ENCODE measurements at places on chromosomes 5 and 9. TPM values are rescaled to one million over a fixed set of nuclear protein-coding genes. Genes with fewer than 3 reads are reported as not detected.

IFNE gene
- polyA plus RNA-seq = 0.60 TPM

DNA sequence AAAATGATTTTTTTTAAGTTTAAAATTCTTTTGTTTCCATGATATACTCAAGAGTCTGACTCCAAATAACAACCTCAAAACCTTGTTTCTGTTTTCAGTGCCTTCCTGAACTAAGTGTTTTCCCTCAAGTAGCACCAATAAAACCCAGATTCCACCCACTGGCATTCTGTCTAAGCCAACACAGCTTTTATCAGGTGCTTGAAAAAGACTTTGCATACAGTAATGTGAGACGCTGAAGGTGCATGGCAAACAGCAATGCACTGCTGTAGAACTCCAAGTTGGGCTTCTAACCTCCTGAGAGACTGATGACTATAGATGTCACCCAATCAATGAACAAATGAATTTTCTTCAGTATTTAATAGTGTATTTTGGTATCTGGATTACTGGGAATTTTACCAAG lies 95.7 kb downstream of the NFIB start:
- DNase-seq = no peak

DNA sequence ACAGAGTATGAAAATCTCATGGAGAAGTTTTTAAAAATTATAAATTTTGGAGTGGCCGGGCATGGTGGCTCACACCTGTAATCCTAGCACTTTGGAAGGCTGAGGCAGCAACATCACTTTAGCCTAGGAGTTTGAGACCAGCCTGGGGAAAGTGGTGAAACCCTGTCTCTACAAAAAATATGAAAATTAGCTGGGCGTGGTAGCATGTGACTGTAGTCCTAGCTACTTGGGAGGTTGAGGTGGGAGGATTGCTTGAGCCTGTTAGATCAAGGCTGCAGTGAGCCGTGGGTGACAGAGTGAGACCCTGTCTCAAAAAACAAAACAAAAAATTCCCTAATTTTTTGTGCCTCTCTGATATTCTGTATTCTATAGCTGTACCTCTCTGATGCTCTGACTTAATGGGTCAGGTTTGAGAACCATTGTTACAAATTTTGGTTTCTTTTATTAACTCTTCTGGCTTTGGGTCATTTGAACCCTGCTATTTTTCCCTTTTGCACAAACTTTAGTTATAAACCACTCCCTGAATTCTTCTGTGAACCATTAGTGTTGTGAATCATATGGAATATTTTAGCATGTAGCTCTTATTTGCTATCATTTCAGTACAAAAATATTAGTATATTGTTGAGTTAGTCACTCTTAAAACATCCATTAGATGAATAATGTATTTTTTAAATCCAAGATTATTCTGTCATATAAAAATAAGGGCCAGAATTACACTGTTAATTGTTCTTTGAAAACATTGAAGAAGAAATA lies 51.0 kb downstream of the FER start:
- peak; percentile 45 for DNase-seq

DNA sequence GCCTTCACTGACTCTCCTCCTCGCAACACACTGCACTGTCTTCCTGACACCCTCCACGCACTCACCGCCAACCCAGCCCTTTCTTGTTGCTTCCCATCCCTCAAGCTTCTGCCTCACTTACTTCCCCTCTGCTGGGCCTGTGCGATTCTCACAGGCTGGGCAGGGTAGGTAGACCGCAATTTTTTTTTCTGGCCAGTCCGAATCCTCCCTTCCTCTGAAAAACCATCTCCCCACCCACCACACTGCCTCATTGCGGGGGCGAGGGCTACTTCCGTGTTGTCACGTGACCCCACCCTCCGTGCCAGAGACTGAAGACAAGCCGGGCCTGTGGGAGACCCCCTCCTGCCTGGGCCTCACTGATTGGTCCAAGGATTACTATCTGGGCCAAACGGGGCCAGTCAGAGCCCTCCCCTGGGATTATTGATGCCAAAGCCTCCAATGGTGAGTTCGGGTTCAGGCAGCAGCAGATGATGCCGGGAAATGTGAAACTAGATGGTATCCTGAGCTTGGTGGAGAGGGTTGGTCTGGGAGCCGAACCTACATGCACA lies 73.1 kb downstream of the STK10 start:
- DNase-seq = no peak

DNA sequence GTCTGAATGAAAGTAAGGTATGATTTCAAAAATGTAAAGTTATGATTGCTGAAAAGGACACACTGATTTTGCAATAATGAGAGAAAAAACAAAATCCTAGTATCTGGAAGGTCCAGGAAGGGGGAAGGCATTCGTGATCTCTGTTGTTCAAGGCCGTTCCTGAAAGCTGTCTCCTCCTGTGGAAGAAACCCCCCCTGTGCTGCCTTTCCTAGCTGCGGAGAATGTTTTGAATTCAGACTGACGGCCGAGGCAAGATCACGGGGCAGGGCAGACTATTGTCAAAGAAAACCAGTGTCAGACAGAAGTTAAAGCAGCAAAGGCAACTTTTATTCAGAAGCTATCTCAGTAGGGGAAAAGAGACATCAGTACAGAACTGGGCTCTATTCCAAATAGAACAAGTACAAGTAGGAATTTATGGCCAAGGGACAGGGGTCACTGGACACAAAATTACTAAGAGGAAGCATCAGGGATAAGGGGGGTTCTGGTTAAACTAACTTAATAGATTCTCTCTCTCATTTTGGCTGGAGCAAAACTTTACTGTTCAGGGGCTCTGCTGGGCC lies 61.9 kb upstream of the IGFBPL1 start:
- DNase-seq = no peak

LRRC19 gene
- polyA plus RNA-seq = not detected

GRCh38 chr5:139565411-139566305 lies 4.5 kb downstream of the UBE2D2 start:
- DNase-seq = no peak

CAMK4 gene
- polyA plus RNA-seq = 0.41 TPM

ELAVL2 gene
- polyA plus RNA-seq = 2.5 TPM

GRCh38 chr5:149044453-149045088 lies 18.3 kb downstream of the SH3TC2 start:
- no peak for DNase-seq

GRCh38 chr9:90419221-90419851 lies 223.3 kb downstream of the DIRAS2 start:
- DNase-seq = no peak

DNA sequence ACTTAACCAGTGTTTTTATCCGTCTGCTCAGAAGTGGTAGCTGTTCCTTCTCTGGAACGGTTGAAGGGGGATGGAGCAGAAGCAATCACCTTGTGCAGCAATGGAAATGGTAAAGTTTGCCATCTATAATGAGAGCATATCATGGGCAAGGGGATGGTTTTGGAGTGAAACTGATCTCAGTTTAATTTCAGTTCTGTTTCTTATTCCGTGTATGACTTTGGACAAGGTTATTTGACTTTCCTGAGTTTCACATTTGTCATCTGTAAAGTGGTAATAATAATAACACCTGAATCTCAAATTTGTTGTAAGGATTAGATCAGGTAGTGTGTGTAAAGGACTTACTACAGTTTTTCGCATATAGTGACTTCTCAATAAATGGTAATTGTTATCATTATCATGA lies 106.1 kb downstream of the PCSK1 start:
- no peak for DNase-seq

DNA sequence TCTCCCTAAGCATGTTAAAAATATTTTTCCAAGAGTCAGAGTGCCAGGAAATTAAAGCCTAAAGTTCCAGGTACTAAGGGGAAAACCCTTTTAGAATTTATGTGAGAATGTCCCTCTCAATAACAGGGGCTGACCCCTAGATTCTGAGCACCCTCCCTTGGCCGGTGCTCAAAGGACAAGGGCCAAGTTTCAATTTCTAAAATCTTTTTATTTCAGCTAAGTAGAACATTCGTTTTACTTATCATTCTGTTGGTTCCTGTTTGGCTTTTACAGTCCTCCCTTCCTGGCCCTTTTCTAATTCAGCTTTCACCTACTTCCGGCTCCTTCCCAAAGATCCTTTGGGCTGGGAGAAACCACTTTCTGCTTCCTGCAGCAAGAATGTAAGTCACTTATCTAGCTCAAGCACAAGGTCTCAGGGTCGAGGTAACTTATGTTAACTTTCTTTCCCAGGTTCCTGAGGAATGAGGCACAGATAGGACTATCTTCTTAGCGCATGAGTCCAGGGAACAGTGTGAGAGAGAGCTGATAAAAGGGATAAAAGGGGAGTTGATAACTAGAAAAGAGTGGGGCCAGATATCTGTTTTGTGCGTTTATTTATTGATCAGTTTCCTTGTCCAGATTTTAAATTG lies 34.6 kb upstream of the F2RL2 start:
- no peak for DNase-seq

GRCh38 chr9:87713278-87713987 lies 12.5 kb upstream of the CTSL start:
- DNase-seq = peak; percentile 81

- no peak for DNase-seq
Observed at GRCh38 chr5:143613329-143613728, 198.6 kb upstream of the HMHB1 start.

- DNase-seq = no peak
Observed at GRCh38 chr9:119967867-119968535, 598.8 kb upstream of the BRINP1 start.

SPINK7 gene
- polyA plus RNA-seq = not detected

DNA sequence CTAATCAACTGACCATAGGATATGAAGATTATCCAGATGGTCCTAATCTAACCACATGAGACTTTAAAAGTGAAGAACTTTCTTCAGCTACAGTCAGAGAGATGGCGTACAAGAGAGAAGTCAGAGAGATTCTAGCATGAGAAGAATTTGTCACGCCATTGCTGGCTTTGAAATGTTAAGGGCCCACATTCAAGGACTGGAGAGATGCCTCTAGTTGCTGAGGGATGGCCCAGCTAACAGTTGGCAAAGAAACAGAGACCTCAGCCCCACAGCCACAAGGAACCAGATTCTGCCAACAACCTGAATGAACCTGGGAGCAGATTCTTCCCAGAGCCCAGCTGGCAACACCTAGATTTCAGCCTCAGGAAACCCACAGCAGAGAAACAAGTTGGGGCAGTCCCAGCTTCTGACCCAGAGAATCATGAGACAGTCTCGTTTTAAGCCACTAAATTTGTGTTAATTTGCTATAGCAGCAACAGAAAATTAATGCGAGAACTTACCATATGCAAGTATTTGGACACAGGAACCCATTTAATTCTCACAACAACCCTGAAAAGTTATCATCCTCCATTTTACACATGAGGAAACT lies 132.0 kb downstream of the MLLT3 start:
- peak; percentile 51 for DNase-seq

- no peak for DNase-seq
Observed at GRCh38 chr9:81665322-81665871, 23.9 kb downstream of the TLE1 start.

PKD2L2 gene
- polyA plus RNA-seq = not detected

- DNase-seq = no peak
Observed at GRCh38 chr5:55604611-55605067, 69.9 kb upstream of the PLPP1 start.

BRINP1 gene
- 0.03 TPM for polyA plus RNA-seq

- peak; percentile 45 for DNase-seq
Observed at GRCh38 chr9:89597711-89598362, 7.0 kb upstream of the GADD45G start.

GARIN3 gene
- polyA plus RNA-seq = not detected

ADAMTS12 gene
- 0.06 TPM for polyA plus RNA-seq

DNA sequence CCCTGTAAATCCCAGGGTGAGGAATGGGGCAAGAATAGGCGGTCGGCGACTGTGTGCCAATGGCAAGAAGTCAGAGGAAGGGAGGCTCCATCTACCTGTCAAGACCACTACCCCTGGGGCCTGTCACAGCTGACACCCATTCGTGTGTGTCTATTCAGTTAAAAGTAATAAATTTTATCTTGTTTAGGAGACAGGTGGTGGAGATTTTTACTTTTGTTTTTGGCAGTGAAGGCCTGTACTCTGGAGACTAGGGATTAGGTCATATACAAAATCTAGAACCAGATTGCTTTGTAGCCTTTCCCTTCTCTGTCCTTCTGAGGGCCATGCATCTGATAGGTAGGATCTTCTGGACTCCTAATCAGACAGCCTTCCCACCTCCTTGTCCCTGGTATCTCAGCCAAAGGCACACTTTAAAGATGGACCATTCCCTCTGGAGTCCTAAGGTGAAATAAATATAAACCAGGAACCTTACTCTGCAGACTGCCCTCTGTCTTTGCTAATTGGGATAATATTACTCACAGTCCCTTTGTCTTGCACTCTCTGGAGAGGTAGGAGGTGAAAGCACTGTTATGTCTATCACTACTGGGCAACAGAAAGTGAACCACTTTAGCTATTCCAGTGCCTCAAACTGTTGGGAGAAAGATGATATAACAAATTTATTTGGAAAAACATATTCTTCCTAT lies 213.2 kb upstream of the ACTBL2 start:
- no peak for DNase-seq

DNA sequence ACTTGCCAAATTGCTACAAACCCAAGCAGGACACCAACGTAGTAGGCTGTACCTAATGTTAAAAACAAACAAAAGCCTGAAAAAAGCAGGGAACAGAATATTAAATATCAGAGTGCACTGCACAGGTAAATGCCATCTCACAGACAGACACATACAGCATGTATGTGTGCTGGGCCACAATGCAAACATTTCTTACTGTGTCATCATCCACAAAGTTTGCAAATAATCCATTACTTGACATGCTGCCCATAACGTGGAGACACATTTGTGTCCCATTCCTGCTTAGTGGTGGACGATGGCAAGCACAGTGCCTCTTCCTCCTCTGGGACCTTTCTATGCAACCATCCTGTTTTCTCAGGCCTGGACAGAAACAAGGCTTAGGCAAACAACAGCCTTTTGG lies 44.7 kb downstream of the GOLM1 start:
- no peak for DNase-seq

BTNL9 gene
- not detected for polyA plus RNA-seq

GRCh38 chr5:119483155-119483554 lies 30.9 kb downstream of the HSD17B4 start:
- no peak for DNase-seq

DNA sequence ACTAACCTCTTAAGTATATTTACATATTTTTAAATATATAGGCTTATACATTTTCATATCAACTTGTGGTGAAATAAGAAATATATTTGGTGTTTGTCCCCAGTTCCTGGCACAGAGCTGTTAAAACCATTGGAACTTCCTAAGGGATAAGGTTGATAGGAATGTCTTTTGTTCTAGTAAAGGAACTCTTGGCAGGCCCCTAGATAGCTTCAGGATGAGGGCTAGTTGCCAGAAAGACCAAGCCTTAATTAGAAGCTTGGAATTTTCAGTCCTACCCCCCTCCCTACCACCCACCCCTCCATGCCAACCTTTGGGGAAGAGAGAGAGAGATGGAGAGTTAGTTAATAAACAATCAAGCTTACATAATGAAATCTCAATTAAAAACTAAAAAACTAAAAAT lies 638.6 kb upstream of the ACO1 start:
- DNase-seq = no peak

GRCh38 chr5:129857116-129857515 lies 47.1 kb upstream of the CHSY3 start:
- no peak for DNase-seq

PCDHGC3 gene
- polyA plus RNA-seq = 22.7 TPM

GRCh38 chr9:13263511-13263910 lies 16.0 kb downstream of the MPDZ start:
- no peak for DNase-seq

GRCh38 chr9:1208157-1208556 lies 158.0 kb downstream of the DMRT2 start:
- no peak for DNase-seq
